Activated CD4-positive, alpha-beta T cell treated with anti-CD3 and anti-CD28 coated beads for 36 hours (primary cell): ENCODE measurements at places on chromosomes 6 and 20.
A peak's percentile ranks its signal among the peaks of the same experiment; 100 is the strongest.

- peak; percentile 85 for DNase-seq
Measured at GRCh38 chr20:64101731-64102621, 5.4 kb downstream of the NPBWR2 start.

DNA sequence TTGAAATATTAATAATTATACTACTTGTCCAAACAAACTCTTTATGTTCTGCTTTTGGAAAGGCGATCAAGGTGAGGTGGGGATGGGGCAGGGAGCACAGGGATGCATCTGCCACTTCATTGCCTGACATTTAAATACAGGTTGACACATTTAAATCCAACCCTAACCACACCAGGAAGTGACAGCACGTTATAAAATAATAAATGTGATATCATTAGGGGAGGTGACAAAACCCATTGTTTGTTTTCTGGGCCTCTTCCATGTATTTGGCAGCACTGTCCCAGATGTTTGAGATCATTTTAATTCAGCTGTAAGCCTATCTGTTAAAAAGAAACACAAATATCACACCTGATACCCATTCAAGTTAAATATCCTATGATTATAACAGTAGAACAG, 342.4 kb upstream of the ARID1B start:
- no peak for DNase-seq

DNA sequence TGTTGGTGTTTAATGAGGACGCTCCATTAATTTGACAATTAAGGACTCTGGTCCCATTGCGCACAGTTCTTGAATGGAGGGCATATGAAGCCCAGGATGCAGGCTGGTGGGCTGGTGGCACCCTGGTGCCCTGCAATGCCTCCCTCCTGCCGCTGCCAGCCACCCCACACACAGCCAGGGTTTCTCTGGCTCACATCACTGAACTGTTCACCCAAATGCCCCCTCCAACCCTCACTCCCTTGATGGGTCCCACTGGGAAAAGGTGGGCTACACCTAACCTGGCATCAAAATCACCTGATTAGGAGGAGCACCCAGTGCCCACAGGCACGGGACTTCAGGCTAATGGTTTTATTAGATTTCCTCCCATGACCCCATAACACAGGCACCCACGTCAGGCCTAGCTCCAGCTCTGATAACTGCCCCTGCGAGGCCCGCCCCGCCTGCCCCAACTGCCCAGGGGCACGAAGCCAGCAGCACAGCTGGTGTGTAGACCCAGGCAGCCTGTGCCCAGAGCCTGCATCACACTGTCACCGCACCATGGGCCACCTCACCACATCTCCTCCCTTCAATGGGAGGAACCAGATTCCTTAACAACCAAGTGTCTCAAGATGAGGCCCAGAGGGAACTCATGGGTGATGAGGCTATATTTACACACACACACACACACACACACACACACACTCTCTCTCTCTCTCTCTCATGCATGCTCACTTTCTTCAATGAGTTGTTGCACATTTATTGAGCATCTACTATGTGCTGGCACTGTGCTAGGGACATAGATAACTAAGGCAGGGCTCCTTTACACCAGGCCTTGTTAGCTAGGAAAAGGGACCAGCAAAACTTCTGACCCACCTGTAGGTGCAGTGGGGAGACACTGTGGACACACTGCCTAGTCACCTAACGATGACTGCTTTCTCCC, 107.3 kb downstream of the NOL4L start:
- no peak for DNase-seq

DNA sequence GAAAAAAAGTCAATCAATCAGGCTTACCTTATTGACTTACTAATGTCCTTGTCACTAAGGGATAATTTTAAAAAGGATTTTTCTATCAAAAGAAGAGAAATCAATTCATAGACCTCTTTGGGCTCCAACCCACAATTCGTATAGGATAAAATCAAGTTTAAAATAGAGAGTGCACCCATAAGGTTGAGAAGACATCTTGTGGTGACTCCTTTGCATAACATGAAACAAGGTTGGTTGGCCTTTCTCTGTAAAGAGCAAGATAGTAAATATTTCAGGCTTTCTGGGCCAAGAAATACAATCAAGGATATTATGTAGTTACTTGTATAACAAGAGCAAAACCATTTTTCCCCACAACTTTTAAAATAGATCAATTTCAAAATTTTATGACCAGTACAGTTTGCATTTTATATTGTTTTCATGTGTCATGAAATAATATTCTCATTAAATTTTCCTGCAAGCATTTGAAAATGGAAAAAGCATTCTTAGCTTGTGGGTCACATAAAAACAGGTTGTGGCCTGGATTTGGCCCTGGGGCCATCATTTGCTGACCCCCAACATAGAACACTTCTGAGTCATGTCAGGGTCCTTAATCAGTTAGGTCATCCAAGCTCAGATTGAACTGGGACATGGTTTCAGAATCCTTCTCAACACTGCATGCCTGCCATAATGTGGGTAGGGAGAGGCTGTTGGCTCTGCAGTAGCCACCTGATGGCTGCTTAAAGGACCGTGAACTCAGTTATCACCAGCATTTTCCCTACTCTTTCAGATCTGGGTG, 76.7 kb downstream of the MYB start:
- no peak for DNase-seq

GRCh38 chr20:61508301-61509096, 256.4 kb downstream of the CDH4 start:
- no peak for DNase-seq

DNA sequence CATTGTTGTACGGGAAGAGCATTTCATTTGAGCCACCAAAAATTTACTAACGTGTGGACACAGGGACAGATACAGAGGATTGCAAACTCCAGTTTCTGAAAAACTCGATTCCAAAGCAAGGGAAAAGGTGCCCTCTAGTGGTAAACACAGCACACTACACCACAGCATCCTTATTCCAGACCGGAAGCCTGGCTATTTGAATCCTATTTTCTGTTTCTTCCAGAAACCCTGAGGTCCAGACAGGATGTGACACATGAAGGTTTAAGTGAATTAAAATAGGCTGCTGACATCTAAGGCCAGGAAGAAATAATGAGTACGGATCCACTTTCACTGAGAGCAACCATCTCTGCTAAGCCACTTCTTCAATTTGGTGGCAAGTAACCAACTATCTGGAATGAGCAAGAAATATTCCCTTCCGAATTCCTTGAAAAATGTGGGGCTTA, 31.8 kb upstream of the GMPR start:
- peak; percentile 55 for DNase-seq

GRCh38 chr20:36472637-36473090, 68.7 kb upstream of the MYL9 start:
- peak; percentile 64 for DNase-seq

DNA sequence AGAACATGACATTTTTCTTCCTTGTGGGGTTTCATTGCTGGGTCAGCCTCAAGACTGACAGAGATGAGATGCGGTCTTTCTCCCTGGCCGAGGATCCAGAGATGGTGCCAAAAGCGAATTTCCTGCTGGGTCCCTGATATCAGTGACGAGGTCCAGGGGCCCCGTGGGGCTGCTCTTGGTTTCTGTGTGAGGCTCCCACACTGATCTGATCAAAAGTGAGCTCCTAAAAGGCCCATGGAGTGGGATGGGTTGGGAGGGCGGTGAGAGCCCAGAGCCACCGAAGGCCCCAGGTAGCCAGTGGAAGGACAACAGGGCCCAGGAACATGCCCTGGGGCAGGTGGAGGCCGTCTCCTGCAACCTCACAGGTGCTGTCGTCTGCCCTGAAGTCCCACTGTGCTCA, 208.4 kb upstream of the CDH4 start:
- DNase-seq: no peak
